ENCODE measurements at places on chromosomes 2 and 18.

DNA sequence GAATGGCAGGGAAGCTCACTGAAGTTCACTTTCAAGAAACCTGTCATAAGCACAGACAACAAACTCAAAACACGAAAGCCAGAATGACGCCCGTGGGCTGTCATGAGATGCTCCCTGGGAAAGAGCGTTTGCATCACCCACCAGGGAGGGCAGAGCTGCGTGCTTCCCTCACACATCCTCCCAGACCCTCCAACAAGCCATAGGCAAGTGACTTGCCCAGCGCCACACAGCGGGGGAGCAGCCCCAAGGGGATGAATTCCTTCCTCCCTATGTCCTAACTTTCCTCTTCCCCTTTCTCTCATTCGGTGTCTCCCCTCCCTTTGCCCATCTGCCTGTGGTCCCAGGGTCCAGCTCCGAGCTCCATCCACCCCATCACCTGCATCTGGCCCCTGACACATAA, 10.7 kb downstream of the BIN1 start:
- DNase-seq, result no peak

- DNase-seq, result no peak
These were observed 84.7 kb downstream of the TCF4 start for GRCh38 chr18:55503167-55503820.

DNA sequence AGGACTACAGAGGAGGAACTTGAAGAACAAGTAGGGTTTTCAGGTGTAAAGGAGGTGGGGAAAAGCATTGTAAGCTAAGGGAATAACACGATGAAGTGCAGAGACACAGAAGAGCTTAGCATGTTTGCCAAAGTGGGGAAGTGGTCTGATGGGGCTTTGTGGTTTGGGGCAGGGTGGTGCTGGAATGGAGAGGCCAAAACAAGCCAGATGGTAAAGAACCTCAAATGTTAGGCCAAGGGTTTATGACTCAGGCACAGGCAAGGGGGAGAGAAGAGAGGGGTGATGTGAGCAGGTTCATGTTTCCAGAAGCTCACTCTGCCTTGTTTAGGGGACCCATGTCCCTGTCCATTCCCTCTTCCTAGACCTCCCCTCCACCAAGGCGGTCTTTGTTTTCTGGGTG, 104.5 kb upstream of the YWHAQ start:
- no peak for DNase-seq

DNA sequence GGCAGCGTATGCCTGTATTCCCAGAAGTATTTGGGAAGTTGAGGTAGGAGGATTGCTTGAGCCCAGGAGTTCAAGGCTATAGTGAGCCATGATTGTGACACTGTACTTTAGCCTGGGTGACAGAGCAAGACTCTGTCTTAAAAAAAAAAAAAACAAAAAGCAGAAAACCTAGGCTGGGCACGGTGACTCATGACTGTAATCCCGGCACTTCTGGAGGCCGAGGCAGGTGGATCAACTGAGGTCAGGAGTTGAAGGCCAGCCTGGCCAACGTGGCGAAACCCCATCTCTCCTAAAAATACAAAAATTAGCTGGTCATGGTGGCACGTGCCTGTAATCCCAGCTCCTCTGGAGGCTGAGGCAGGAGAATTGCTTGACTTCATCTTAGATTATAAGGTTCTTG, 46.4 kb downstream of the MTA3 start:
- no peak for DNase-seq

GRCh38 chr2:127411653-127412369, 6.4 kb upstream of the PROC start:
- no peak for DNase-seq

DNA sequence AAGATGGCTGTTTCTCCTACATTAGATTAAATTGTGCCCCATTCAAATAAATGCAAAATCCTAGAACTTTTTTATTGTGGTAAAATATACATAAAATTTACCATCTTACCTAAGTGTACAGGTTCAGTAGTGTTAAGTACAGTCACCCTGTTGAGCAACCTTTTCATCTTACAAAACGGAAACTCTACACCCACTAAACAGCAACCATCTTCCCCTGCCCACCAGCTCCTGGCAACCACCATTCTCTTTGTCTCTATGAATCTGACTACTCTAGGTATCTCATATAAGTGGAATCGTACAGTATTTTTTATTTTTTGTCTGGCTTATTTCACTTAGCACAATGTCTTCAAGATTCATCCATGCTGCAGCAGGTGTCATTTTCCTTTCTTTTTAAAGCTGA, 53.0 kb downstream of the ASXL2 start:
- no peak for DNase-seq

DNA sequence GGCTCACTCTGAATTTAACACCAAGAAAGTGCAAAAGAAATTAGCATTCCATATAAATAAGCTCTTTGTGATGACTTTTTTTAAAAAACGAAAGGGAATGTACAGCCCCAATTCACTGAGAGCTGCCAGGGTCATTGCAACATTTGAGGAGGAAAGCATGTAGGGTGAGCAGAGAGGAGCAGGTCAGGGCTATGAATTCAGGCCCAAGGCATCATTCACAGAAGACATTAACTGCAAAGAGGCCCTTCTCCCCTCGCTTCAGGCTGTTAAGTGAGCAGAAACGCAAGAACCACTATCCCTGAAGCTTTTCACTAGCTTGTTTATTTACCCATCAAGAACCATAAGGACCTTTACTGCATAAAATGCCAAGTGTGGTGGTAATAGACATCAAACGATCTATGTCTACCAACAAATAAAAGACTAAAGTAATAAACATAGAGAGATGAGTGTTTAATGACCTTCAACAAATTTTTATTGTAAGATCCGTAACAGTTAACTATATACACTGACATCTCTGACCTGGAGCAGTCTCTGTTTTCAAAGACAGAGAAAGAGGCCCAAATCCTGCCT, 333.1 kb upstream of the HNRNPA3 start:
- no peak for DNase-seq

DNA sequence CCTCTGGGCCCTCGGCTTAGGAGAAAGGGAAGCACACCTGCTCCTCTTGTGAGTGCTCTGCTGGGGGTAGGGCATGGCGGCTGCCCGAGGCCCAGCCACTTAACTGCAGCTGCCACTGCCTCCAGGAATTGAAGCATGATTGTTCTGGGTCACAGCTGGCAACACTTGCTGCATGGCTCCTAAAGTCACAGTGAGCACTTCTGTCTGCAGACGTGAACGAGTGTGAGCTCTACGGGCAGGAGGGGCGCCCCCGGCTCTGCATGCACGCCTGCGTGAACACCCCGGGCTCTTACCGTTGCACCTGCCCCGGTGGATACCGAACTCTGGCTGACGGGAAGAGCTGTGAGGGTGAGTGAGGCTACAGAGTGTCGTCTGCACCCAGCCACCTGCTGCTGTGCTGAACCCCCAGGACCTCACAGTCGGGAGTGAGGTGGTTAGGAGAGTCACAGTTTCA, 44.4 kb downstream of the FBLN7 start:
- DNase-seq, result no peak

DNA sequence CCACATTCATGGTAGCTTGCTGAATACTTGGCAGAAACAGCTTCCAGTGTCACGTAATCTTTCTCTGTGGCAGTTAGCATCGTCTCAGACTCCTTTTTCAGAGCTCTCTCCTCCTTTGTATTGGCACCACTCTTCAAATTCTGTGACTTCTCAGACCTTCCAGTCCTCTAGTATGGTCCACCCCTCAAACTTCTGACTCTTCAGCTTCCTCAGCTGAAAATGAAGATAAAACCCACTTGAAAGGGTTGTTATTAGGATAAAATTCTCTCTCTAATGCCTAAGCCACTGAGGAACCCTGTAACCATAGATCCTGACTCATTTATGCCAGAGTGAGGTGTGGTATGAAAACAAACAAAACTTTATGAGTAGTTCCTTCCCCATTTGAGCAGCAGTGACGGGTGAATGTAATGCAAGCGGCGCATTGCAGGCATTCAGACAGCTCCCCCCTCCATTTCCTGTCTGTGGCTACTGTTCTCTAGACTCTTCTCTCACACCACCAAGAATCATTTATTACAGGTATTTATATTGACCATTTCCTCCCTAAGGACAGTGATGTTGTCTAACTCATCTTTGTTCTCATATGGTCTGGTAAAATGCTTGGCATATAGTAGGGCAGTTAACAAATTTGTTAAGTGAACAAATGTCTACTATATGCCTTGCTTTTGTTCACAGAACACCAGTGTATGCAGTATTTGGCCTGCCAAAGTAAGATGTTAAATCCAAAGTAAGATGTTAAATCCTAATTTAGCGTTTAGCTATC, 35.3 kb downstream of the GALNT1 start:
- no peak for DNase-seq

DNA sequence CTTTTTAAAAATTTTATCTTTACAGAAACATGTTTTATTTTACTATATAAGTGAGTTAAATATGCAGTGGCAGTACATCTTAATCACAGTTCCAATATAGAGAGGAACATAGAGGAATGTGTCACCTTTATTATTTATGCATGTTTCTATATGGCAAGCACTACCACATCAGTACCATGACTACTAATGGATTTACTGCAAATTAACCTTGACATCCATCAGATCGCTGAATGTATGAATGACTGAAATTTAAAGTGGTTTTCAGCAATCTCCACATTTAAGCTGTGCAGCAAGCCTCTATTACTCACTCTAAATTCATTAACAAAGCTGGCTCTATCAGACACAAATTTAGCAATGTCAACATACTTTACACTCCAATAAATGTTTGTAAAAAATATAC, 790.6 kb downstream of the NRXN1 start:
- no peak for DNase-seq

DNA sequence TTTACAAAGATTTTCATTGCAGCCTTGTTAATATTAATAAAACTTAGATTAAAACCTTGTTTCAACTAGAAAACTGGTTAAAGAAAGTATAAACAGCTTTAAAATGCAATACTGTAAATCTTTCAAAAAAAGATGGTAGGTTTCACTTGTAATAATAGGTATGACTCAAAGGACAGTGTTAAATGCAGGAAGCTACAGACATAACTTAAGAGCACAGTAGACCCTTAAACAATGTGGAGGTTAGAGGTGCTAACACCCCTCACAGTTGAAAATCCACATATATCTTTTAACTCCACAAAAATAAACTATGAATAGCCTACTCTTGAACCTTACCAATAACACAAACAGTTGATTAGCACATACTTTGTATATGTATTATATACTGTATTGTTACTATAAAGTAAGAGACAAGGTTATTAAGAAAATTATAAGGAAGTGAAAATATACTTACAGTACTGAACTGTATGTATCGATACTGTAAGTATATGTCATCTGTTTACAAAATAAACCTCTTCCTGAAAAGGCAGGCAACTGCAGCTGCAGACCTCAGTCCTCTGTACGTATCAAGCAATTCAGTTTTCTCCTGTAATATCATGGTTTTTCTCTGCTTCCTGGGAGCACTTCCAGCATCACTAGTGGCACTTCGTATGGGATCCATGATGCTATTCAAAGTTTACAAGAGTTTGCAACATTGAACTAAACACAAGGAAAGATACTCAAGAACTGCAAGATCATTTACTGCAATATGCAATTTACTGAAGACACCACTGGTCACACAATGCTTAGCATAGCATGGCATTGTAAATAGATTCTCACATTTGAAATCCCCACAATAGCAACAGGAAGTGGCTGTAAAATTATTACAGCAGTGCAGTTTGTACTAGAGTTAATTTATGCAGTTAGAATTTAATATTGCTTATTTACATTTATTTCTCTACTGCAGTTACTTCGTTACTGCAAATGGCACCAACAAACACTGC, 610.5 kb upstream of the LRRTM4 start:
- no peak for DNase-seq

GRCh38 chr2:164868563-164869419, 27.2 kb upstream of the COBLL1 start:
- no peak for DNase-seq

- DNase-seq, result no peak
These were observed 27.2 kb upstream of the MYCN start for GRCh38 chr2:15913146-15913545.

DNA sequence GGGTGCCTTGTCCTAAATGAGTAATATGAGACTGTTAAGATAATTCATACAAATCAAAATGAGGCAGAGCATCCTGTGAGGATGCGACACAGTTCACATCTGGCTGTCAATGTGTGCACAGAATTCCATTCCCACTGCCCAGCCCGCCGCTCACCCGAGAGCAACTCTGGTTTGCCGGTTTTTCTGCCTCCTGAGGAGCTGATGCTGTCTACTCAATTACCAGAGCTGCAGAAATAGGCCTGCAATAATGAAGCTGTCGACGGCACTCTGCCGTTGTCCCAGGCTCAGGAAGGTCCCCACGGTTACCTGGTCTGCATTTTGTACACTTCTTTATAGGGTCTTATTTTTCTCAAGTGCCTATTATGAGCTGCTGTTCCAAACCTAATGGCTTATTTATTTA, 55.7 kb upstream of the LYPD1 start:
- no peak for DNase-seq

DNA sequence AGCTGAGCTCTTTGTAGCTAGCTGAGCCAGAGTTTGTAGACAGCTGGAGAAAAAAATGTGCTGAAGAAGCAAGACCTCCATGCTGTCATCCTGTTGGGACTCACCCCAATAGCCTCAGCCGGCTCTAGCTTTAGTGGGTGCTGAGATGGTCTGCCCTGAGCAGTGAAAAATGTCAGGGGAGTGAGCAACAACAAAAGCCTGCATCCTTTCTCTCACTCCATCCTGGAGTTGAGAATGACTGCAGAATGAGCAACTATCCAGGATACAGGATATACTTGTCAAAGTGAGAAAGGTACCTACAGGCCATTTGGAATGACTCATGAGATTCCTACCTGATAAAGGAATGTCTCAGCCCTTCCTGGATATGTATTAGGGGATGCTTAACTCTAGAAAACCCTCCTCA, 146.1 kb upstream of the DLX2 start:
- DNase-seq, result no peak

DNA sequence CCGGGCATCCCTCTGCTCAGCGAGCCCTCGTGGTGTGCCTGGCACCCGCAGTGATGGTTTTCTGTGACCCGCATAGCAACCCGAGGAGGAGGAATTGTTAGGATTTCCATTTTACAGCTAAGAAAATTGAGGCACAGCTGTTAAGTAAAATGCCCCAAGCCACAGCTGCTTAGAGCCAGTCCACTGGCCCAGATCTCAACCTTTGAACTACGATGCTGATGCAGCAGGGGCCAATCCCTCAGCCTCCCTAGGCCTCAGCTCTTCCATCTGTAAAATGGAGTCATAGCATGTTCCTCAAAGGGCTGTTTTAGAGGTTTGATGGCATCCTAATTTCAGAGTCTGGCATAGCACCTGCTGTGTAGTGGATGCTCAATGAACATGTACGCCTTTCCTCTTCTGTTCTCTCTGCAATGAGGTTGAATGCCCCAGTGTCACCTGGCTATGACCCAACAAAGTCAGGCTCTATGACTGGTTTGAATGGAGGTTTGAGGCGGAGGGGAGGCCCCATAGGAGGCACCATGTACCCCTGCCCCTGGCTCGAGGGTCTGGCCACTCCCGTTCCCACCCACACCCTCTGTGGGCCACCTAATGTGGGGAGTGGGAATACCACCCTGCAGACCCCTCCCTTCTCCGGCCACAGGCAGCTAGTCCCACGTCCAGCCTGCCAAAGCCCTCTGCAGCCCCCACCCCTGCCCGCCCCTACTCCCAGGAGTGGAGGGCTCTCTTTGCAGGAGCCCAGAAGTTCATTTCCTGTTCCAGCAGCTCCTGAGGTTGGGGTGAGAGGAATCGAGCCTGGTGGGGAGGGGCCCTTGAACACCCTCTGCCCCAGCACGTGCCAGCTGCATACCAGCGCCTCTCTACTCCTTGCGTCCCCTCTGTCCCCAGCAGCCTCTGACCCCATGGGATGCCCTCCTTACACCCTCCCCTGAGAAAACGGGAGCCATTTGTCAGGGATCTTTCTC, 31.0 kb downstream of the INHBB start:
- no peak for DNase-seq

- DNase-seq, result no peak
These were observed 34.2 kb upstream of the EN1 start for GRCh38 chr2:118881490-118882129.

- DNase-seq, result no peak
These were observed 13.2 kb upstream of the SS18 start for GRCh38 chr18:26103579-26103978.
